ENCODE measurements at places on chromosomes 5 and 9.

GRCh38 chr5:150070821-150071220 lies 15.5 kb downstream of the CSF1R start:
- no peak overlapping the region for H3K4me3 ChIP-seq
- H3K27ac ChIP-seq: no peak overlapping the region
- H3K4me1 ChIP-seq: no peaks in the 10 kb centered on the region
- DNase-seq: no peak

DNA sequence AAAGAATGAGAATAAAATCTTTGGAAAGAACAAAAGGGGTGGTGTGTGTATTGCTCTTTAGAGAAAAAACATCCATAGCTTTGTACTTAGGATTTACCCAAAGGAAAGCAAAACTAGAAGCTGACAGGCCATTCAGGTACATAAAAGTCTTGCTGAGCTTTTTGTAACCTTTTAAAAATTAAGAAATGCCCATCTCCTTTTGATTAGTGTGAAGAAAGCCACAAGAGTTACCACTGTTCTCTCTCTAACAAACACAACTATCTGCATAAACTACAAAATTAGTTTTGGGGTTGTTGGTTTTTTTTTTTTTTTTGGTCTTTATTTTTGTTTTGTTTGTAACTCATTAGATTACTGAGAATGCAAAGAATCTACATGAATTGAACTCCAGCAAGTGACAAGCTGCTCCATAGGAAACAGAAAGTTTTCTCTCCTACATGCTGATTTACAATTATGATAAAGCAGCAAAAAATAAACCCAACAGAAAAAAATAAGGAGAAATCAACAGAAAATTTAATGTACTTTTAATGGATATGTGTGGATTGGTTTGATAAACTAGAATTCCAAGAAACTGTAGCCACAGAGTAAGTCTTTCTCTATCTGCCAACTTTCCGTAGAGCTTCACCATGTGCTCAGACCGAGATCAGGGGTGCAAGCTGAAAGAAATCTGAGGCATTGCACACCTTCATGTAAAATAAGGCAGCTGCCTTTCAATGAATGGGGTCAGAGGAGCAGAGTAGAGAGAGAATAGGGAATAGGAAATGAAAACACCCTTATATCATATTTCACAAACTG lies 12.3 kb downstream of the BAAT start:
- no peak overlapping the region for H3K4me3 ChIP-seq
- no peak for DNase-seq
- no peak overlapping the region for H3K27ac ChIP-seq
- no peaks in the 10 kb centered on the region for H3K36me3 ChIP-seq

GRCh38 chr9:95985440-95986055 lies 110.1 kb downstream of the ERCC6L2 start:
- no peaks in the 10 kb centered on the region for H3K36me3 ChIP-seq
- no peak overlapping the region for H3K4me3 ChIP-seq
- no peak for DNase-seq
- no peaks in the 10 kb centered on the region for H3K27me3 ChIP-seq
- peaks cover 11% of the 10 kb centered on the region for H3K4me1 ChIP-seq

- DNase-seq: peak; percentile 47
- H3K36me3 ChIP-seq: no peaks in the 10 kb centered on the region
- H3K4me1 ChIP-seq: peaks cover 84% of the 10 kb centered on the region
- H3K27ac ChIP-seq: peak overlapping the region; percentile 28
These were observed 294.2 kb upstream of the PTGER4 start for GRCh38 chr5:40385544-40385943.

DNA sequence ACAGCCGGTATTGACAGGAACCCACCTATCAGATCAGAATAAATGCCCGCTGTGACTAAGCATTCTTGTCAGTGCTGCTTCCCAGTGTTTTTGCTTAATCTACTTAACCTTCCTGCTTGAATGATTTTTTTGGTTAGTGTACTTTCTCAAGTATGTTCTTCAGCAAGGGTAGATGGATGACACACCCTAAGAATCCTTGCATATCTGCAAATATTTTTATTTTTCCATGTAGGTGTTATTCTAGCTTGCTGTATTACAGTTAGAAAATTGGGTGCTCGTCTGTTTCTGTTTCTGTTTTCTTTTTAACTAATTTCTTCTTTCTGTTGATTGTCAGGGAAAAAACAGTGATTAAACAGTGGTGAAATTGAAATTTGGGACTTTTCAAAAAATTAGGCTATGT lies 64.5 kb downstream of the SEC61B start:
- DNase-seq: no peak
- H3K27ac ChIP-seq: no peak overlapping the region
- no peaks in the 10 kb centered on the region for H3K4me1 ChIP-seq
- H3K4me3 ChIP-seq: no peak overlapping the region
- no peaks in the 10 kb centered on the region for H3K36me3 ChIP-seq

- H3K4me3 ChIP-seq: no peak overlapping the region
- DNase-seq: no peak
- no peaks in the 10 kb centered on the region for H3K27me3 ChIP-seq
These were observed 91.0 kb upstream of the MVB12B start for GRCh38 chr9:126235336-126236243.

DNA sequence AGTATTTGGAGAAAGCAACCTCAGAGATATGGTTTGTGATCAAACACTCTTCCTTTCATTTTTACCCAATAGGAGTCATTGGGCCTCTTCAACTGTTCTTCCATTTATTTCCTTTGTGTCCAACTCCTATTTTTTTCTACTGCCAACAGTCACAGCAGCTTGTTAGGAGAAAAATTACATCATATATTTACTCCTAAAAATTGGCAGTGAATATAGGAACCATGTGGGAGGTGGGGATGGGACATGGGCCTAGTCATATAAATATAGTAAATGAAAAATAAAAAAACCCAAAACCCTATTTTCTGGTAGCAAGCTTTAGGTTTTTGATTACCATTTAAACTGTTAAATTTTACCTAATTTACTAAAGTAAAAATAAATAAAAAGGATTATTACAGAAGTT lies 134.9 kb upstream of the MPDZ start:
- no peak overlapping the region for H3K27ac ChIP-seq
- no peaks in the 10 kb centered on the region for H3K4me1 ChIP-seq
- H3K4me3 ChIP-seq: no peak overlapping the region
- H3K36me3 ChIP-seq: no peaks in the 10 kb centered on the region
- no peaks in the 10 kb centered on the region for H3K27me3 ChIP-seq
- DNase-seq: no peak

DNA sequence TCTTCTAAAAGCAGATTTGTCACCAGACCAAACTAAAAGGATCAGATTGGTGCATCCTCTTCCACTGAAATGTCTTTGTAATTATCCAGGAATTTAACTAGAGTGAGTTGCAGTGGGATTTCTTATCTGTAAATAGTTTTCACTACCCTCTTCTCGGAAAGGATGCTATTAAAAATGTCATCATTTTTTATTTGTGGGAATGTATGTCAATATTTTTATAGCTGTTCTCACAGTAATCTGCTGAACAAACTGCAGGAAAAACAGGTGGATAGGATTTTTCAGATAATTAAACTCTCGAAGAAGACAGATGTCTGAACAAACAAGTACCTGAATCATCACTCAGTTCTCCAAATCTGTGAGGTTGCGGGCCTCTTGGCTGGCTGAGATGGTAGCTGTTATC lies 62.7 kb downstream of the RAB14 start:
- H3K27ac ChIP-seq: no peak overlapping the region
- H3K4me1 ChIP-seq: peaks cover 21% of the 10 kb centered on the region
- H3K4me3 ChIP-seq: no peak overlapping the region
- peaks cover 75% of the 10 kb centered on the region for H3K36me3 ChIP-seq

GRCh38 chr5:112005623-112005930 lies 248.6 kb upstream of the NREP start:
- no peak for DNase-seq
- H3K36me3 ChIP-seq: no peaks in the 10 kb centered on the region
- no peak overlapping the region for H3K4me3 ChIP-seq

- H3K4me1 ChIP-seq: no peaks in the 10 kb centered on the region
- no peak for DNase-seq
- no peak overlapping the region for H3K4me3 ChIP-seq
- no peaks in the 10 kb centered on the region for H3K36me3 ChIP-seq
These were observed 15.7 kb downstream of the PIP5K1B start for GRCh38 chr9:68720656-68721313.

DNA sequence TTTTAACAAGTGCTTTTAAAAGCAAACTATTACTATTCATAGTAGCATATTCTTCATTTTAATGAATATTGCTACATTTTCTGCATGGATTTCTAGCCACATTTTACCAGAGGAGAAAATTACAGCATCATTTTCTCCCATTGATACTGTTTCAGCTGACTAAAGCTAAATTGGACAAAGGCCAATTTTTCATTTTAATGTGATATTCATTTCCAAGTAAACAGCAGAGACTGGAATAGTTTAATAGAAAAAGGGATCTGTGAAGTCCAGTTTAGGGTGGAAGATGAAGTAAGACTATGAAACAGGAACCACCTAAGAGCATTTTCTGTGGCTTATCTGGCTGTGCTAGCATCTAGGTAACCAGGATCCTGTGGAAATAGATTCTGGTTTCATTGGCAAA lies 128.1 kb downstream of the GIN1 start:
- no peak overlapping the region for H3K27ac ChIP-seq
- H3K27me3 ChIP-seq: no peaks in the 10 kb centered on the region

- H3K4me1 ChIP-seq: no peaks in the 10 kb centered on the region
- no peaks in the 10 kb centered on the region for H3K27me3 ChIP-seq
- no peaks in the 10 kb centered on the region for H3K36me3 ChIP-seq
- H3K27ac ChIP-seq: no peak overlapping the region
These were observed 81.9 kb downstream of the COL27A1 start for GRCh38 chr9:114237247-114237646.

- H3K4me3 ChIP-seq: no peak overlapping the region
- no peak overlapping the region for H3K27ac ChIP-seq
- peaks cover 7% of the 10 kb centered on the region for H3K36me3 ChIP-seq
- H3K4me1 ChIP-seq: peaks cover 5% of the 10 kb centered on the region
These were observed 5.2 kb upstream of the SLC27A4 start for GRCh38 chr9:128335161-128335560.

DNA sequence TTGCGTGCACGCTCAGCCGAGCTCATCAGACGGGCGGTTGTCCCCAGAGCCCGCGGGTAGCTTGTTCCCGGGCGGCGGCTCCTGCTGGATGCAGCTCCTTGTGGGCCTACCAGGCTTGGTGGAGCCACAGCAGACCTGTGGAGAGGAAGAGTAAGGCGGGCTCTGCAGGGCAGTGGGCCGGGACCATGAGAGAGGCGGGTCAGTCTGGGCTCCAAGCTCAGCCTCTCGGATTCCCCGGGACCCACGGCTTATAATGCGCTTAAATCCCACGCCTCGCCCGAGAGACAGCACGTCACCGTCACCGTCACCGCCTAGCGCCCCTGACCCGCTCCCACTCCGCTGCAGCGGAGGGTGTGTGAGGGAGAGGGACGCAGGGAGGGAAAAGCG lies 1.9 kb upstream of the ANKRD18A start:
- H3K36me3 ChIP-seq: no peaks in the 10 kb centered on the region
- H3K4me3 ChIP-seq: peak overlapping the region; percentile 77
- H3K4me1 ChIP-seq: peaks cover 13% of the 10 kb centered on the region

DNA sequence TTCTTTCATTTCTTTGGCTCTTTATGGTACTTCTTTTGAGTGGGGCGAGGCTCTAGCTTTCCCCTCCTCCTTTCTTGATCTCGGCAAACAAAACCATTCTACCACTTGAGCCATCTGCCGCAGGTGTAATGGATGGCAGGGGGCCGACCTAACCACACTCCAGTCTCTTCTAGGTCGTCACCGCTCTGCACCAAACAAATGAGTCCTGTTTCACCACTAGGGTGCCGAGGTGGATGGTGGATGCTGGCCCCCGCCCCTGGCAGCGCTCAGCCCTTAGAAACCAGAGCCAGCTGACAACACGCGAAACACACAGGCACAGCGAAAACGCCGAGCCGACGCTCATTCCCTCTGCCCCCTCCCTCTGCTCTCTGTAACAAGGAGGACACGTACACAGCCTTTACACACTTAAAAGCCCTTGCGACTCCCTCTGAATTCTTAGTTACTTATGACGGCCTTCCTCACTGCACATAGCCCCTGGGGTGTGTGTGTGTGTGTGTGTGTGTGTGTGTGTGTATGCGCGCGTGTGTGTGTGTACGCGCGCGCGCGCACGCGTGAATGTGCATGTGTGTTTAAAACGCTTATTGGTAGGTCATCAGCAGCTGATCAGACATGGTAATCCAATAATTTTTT lies 199.4 kb downstream of the MEF2C start:
- no peaks in the 10 kb centered on the region for H3K36me3 ChIP-seq
- no peak overlapping the region for H3K4me3 ChIP-seq
- H3K27me3 ChIP-seq: peaks cover 80% of the 10 kb centered on the region
- H3K4me1 ChIP-seq: peaks cover 12% of the 10 kb centered on the region
- no peak overlapping the region for H3K27ac ChIP-seq
- no peak for DNase-seq

- no peaks in the 10 kb centered on the region for H3K36me3 ChIP-seq
- no peaks in the 10 kb centered on the region for H3K27me3 ChIP-seq
- H3K4me3 ChIP-seq: no peak overlapping the region
- no peak overlapping the region for H3K27ac ChIP-seq
- peaks cover 15% of the 10 kb centered on the region for H3K4me1 ChIP-seq
- no peak for DNase-seq
These were observed 38.4 kb downstream of the PRKACG start for GRCh38 chr9:68975365-68976043.

- H3K4me1 ChIP-seq: peaks cover 9% of the 10 kb centered on the region
- H3K36me3 ChIP-seq: no peaks in the 10 kb centered on the region
- DNase-seq: no peak
These were observed 5.2 kb downstream of the SLC2A6 start for GRCh38 chr9:133473743-133474142.

DNA sequence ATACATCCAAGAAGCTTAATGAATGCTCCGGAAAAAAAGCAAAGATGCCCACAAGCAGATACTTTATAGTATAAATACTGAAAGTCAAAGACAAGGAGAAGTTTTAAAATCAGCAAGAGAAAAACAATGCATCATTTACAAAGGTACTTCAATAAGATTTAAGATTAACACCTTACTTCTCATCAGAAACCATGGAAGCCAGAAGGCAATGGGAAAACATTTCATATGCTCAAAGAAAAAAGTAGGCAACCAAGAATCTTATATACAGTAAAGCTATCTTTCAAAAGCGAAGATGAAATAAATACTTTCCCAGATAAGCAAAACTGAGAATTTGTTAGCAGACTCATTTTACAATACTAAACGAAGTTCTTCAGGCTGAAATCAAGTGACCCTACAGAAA lies 51.1 kb downstream of the ABHD17B start:
- no peaks in the 10 kb centered on the region for H3K4me1 ChIP-seq
- no peak for DNase-seq
- no peaks in the 10 kb centered on the region for H3K36me3 ChIP-seq
- no peak overlapping the region for H3K27ac ChIP-seq
- no peak overlapping the region for H3K4me3 ChIP-seq
- no peaks in the 10 kb centered on the region for H3K27me3 ChIP-seq

GRCh38 chr9:131876486-131876885 lies 136.6 kb upstream of the RAPGEF1 start:
- no peaks in the 10 kb centered on the region for H3K36me3 ChIP-seq
- no peak overlapping the region for H3K27ac ChIP-seq
- H3K4me3 ChIP-seq: no peak overlapping the region
- no peak for DNase-seq

- H3K27me3 ChIP-seq: no peaks in the 10 kb centered on the region
- no peaks in the 10 kb centered on the region for H3K36me3 ChIP-seq
- H3K27ac ChIP-seq: no peak overlapping the region
- H3K4me3 ChIP-seq: no peak overlapping the region
- H3K4me1 ChIP-seq: no peaks in the 10 kb centered on the region
These were observed 39.0 kb upstream of the ICE1 start for GRCh38 chr5:5383461-5383860.

- H3K4me3 ChIP-seq: no peak overlapping the region
- H3K36me3 ChIP-seq: no peaks in the 10 kb centered on the region
- no peaks in the 10 kb centered on the region for H3K27me3 ChIP-seq
These were observed 62.1 kb downstream of the SNCAIP start for GRCh38 chr5:122374110-122374509.

GRCh38 chr9:116286297-116286696 lies 132.7 kb downstream of the PAPPA start:
- H3K36me3 ChIP-seq: no peaks in the 10 kb centered on the region
- no peak for DNase-seq
- no peaks in the 10 kb centered on the region for H3K4me1 ChIP-seq
- no peak overlapping the region for H3K4me3 ChIP-seq

All from CD4-positive, alpha-beta memory T cell (primary cell).